Tibial nerve (tissue), 4 donors: ENCODE measurements at places on chromosomes 6 and 20. TPM values are rescaled to one million over a fixed set of nuclear protein-coding genes. Genes with fewer than 3 reads are reported as not detected.

DNA sequence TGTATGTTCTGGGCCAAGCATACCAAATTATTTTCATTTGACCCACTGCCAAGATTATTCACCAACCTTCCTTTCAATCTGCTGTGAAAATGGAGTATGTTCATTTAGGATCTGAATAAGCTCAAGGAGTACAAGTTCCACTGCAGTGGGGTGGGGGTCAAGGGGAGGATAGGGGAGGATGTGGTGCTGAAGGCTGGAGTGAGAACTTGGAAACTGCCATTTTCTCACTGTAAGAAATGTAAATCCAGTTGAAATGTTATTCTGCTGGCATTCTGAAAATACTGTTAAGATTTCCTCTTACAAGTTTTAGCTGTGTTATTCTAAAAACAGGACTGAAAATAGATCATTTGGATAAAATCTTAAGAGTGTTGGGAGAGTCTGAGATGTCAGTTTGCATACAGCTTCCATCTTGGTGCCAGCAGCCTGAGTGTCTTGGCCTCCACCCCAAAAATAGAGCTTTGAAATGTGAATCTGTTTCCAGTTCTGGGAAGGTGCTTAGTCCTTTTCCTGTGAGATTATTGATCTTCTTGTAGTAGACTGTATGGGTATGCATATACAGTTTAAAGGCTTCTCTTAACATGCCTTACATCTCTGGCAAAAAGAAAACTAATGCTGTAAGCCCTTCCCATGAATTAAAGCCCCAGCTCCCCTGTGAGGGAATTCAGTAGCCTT, 84.3 kb downstream of the CTNNBL1 start:
- no peak for DNase-seq

Gene FAM83C
- not detected for total RNA-seq

GRCh38 chr6:145887969-145888368, 73.4 kb upstream of the FBXO30 start:
- no peak for DNase-seq

Gene PRELID3B
- 34.5 TPM for total RNA-seq

Gene TEAD3
- 20.1 TPM for total RNA-seq

DNA sequence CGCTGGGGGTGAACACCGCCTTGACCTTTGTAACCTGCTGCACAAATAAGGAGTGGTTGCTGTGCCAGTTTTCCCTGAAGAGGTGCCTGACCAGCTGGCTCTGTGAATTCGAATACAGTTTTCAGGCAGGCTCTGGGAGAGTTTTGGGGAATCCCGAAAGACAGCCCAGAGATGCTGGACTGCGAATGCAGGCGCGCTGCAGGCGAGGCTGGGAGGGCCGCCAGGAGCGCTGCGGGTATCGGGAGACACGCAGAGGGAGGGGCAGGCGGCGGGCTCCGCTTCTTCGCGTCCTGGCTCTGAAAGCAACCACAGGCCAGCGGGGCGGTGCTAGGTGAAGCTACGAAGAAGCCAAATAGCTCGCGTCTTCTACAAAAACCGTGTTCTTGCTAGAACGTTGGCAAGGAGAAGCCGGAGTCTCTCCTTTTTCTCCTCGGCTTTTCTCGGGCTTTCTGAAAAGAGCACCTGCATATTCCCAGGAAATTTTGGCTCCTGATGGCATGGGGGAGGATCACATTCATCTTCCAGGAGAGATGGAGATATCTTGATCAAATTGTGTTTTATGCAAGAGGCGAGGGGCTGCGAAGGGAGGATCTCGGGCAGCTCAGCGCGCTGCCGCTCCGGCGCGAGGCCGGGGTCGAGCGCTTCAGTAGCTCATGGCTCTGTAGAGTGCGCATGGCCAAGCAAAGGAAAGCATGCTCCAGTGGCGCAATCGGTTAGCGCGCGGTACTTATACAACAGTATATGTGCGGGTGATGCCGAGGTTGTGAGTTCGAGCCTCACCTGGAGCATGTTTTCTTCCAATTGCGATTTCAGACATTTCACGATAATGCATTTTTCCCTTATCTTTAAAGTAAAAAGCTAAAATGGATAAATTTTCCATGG, 158.1 kb upstream of the ZNF184 start:
- DNase-seq, result no peak

Gene KAT14
- 12.9 TPM for total RNA-seq

DNA sequence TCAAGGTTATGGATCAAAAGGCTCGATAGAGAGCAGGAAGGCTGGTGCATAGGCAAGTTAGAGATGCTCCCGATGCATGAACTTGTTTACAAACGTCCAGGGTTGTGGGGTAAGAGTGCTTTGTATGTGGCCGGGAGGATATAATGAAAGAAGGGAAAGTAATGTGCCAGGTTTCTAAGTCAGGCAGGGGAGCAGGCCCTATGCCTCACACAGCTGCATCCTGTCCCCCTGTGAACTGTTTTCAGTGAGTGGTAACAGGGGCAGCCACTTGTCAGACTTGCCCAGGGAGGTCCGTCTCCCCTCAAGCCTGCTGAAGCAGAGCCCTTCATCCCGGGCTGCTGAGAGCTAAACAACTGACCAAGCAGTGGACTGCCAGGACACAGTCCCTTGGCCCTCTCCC, 19.4 kb downstream of the KCNK5 start:
- DNase-seq, result no peak

DNA sequence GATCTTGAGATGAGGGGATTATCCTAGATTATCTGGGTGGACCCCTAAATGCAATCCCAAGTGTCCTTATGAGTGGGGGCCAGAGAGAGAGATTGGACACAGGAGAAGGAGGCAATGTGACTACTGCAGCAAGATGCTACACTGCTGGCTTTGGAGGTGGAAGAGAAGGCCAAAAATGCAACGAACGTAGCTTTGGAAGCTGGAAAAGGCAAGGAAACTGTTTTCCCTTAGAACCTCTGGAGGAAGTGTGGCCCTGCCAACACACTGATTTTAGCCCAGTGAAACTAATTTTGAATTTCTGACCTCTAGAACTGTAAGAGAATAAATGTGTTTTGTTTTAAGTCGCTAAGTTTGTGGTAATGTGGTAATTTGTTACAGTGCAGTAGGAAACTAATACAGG, 15.7 kb downstream of the PPARD start:
- no peak for DNase-seq

DNA sequence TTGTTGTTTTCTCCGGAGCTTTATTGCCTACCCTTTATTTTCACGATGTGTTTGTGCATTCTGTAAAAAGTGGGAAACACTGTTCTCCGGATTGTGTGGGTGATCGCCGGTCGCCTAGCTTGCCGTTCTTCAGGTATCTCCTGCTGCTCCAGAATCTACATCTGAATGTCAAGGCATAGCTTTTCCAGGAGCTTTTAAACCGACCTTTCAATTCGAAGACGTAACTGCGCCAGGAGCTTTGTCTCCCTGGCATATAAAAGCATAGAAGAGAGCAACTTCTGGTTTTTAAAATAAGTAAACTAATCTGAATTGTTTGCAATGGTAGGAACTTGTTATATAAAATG, 96.0 kb downstream of the HFE start:
- no peak for DNase-seq

- DNase-seq, result no peak
Measured at GRCh38 chr20:8145246-8146168, 13.4 kb downstream of the PLCB1 start.

Gene MYO6
- 17.7 TPM for total RNA-seq

Gene FGD2
- 40.9 TPM for total RNA-seq

DNA sequence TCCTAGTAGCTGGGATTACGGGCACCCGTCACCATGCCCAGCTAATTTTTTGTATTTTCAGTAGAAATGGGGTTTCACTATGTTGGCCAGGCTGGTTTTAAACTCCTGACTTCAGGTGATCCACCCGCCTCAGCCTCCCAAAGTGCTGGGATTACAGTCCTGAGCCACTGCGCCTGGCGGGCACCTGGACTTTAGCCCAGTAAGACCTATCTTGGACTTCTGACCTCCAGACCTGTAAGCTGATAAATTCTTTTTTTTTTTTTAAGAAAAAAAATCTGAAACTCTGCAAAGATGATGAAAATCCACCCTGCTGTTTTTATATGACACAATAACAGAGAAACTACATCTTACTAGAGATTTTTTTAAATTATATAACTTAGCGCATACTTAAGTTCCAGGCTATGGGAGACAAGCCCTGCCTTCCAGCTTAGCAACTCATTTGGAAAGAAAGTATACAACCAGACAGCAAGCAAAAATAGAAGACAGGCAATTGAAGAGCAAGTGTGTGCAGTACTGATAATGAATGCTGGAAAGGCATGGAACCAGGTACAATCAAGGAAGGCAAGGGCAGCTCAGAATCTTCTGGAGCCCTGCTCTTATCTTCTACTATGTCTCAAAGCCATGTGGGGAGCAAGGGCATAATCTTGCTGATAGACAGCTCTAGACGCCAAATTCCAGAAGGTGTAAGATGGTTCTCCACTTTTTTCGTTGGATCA, 104.2 kb downstream of the CD83 start:
- no peak for DNase-seq

GRCh38 chr20:3843490-3843889, 3.1 kb upstream of the MAVS start:
- no peak for DNase-seq

Gene MBOAT1
- 25.6 TPM for total RNA-seq

GRCh38 chr6:46377209-46377608, 114.0 kb downstream of the RCAN2 start:
- DNase-seq, result no peak

DNA sequence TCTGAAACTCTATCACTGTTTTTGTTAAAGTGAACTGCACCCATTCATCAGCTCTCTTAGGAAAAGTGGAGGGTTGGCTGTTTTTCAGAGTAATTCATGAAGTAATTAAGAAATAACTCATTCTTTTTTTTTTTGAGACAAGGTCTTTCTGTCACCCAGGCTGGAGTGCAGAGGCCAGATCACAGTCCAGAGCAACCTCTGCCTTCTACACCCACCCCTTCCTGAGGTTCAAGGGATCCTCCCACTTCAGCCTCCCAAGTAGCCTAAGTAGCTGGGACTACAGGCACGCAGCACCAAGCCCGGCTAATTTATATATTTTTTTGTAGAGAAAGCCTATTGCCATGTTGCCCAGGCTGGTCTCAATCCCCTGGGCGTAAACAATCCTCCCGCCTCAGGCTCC, 2.6 kb downstream of the ZNFX1 start:
- no peak for DNase-seq

Gene HUS1B
- total RNA-seq, result not detected

GRCh38 chr6:30511169-30511546, 21.8 kb downstream of the HLA-E start:
- DNase-seq, result no peak

Gene CALHM6
- 11.4 TPM for total RNA-seq

GRCh38 chr6:39421383-39422225, 99.1 kb upstream of the KCNK16 start:
- no peak for DNase-seq

DNA sequence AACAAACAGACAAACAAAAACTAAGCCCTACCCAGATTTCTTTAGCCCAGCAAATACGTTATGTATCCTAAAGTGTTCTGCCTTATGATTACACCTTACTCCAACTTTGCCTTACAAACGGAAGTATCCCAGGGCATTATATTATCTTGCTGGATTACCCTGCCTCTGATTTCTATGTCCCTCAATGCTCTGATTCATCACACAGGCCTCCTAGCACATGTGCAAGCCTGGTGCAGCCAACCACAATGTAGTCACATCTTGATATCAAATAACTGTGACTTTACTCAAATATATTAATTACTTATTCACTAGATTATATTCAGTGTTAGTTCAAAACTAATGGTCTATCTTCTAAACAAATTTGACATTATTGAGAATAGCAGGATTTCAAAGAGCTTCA, 598.6 kb downstream of the TBC1D32 start:
- no peak for DNase-seq

Gene JPH2
- total RNA-seq, result 3.1 TPM

- DNase-seq, result no peak
Measured at GRCh38 chr20:52379723-52380336, 188.3 kb upstream of the ZFP64 start.

Gene HLA-DOB
- total RNA-seq, result 2.1 TPM

GRCh38 chr20:10338426-10339180, 95.4 kb downstream of the MKKS start:
- no peak for DNase-seq

Gene OPRL1
- total RNA-seq, result 0.98 TPM

DNA sequence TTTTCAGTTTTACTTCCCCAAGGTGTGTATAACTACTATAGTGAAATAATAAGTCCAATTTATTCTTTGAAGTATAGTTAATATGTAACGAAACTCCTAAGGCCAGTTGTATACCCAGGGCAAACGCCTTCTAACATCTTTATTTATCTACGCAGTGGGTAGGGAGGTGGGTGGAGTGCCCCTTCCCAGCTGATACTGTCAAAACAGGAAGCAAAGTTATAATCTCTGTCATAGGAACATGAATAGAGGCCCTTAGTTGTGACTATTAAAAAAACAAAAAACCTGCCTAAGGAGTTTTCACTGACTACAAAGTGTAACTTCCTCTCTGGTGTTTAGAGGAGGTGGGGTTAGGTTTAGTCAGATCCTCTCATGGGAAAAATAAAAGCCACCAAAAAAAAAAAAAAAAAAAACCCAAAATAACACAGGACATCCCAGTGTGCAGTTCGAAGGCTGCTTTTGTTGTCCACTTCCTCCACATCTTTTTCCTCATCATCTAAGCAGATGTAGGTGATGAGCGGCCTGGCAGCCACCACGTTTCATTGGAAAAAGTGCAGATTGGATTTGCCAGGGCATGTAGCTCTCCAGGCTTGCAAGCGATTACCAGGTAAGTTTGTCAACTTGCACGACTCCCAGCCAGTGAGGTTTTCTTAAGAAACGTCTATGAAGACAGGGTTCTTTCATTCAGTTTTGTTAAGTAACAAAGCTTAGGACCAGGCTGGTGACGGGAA, 58.7 kb downstream of the UTRN start:
- DNase-seq, result no peak

Gene PRDM13
- not detected for total RNA-seq

Gene GRIK2
- total RNA-seq, result 5.4 TPM

GRCh38 chr6:74735304-74735703, 470.5 kb downstream of the COL12A1 start:
- peak; percentile 52 for DNase-seq

Gene SCRT2
- total RNA-seq, result not detected

Gene CCN6
- 0.39 TPM for total RNA-seq

Gene FLRT3
- total RNA-seq, result 19.0 TPM

Gene SOX18
- total RNA-seq, result 4.6 TPM

- DNase-seq, result no peak
Measured at GRCh38 chr20:39290575-39290974, 328.4 kb downstream of the DHX35 start.

Gene PBOV1
- total RNA-seq, result not detected
